Esophagus squamous epithelium (tissue), 5 donors: ENCODE measurements at places on chromosomes 11 and 22.

DNA sequence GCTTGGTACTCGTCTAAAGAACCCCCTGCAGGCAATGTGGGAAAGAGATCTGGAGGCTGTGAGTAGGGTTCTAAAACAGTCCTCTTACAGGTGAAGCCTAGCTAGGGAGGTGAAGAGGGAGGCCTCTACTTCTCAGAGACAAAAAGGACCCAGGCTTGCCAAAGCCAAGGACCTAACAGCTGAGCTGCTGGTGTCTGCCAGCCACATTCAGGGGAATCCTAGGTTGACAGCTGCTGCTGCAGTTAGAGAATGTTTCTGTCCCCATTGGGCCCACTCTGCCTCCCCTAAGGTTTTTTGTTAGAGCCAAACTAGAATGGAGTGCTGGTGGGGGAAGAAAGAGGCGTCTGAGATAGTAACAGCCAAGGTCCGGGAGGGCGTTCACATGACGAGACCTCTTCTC is 26.6 kb upstream of the TLCD5 start:
- H3K36me3 ChIP-seq, result no peaks in the 10 kb centered on the region
- no peak for DNase-seq
- H3K4me3 ChIP-seq, result no peak overlapping the region
- peaks cover 15% of the 10 kb centered on the region for H3K4me1 ChIP-seq
- H3K27me3 ChIP-seq, result no peaks in the 10 kb centered on the region
- H3K27ac ChIP-seq, result no peak overlapping the region

DNA sequence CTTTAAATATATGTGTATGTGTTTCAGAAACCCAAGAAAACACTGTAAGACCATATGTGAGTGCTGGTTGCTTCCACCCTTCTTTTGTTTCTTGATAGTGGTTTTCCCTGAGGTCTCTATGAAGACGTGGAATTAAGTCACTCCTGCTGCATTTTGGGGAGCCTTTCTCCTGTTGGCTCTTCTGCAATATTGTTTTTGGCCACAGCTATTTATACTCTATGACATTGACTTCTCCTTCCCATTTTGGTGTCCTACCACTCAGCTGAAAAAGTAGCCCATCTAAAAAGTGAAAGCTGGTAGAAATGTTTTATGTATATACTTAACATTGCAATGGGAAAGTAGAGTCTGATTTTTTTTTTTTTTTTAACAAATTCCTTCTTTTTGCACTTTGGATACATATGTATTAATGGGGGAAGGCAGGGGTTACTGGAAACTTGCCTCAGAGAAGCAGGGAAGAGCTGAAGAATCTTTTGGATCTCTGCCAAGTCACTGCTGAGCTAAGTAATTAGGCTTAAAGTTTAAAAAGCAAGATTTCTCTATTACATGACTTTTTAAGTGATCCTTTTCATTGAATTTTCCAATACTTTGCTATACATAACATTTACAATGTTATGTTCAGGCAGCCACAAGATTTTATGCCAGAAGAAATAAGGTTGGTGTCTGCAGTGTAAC is 1.8 kb downstream of the TTC17 start:
- no peaks in the 10 kb centered on the region for H3K27me3 ChIP-seq
- H3K4me1 ChIP-seq, result peaks cover 9% of the 10 kb centered on the region

- H3K4me3 ChIP-seq, result no peak overlapping the region
- no peaks in the 10 kb centered on the region for H3K36me3 ChIP-seq
- no peaks in the 10 kb centered on the region for H3K4me1 ChIP-seq
- no peaks in the 10 kb centered on the region for H3K27me3 ChIP-seq
- peak overlapping the region; percentile 44 for H3K27ac ChIP-seq
Observed at GRCh38 chr11:133981156-133981555, 24.4 kb upstream of the IGSF9B start.

DNA sequence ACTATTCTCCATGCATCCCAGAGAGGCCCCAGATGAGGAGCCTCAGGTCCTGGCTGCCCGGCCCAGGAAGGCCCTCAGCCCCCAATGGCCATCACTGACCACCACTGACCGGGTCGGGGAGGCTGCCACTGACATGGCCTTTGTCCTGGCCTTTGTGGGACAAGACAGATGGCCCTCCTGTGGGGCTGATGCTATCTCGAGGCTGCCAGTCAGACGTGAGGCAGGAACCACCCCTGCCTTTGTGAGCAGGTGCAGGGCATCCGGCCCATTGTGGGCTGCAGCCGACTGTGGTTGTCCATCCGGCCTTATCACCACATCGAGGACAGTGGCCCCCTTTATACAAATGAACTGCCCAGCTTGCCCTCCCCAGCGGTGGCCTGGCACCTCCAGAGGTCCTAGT is 5.5 kb downstream of the GP1BB start:
- no peak overlapping the region for H3K4me3 ChIP-seq
- no peaks in the 10 kb centered on the region for H3K27me3 ChIP-seq
- H3K36me3 ChIP-seq, result no peaks in the 10 kb centered on the region
- peaks cover 11% of the 10 kb centered on the region for H3K4me1 ChIP-seq
- no peak overlapping the region for H3K27ac ChIP-seq

- H3K36me3 ChIP-seq, result no peaks in the 10 kb centered on the region
- no peak overlapping the region for H3K4me3 ChIP-seq
- DNase-seq, result no peak
- H3K27me3 ChIP-seq, result no peaks in the 10 kb centered on the region
Observed at GRCh38 chr11:129143335-129143734, 48.8 kb downstream of the ARHGAP32 start.

- peak within 1 kb of the TSS; percentile 47 for H3K4me3 ChIP-seq
- H3K36me3 ChIP-seq, result no peaks in the 10 kb centered on the region
- no peak within 1 kb of the TSS for H3K27ac ChIP-seq
- peaks cover 12% of the 10 kb centered on the region for H3K4me1 ChIP-seq
- DNase-seq, result no peak
Observed at GRCh38 chr11:93330446-93330984, at the start of gene DEUP1. TSS of gene DEUP1 (plus strand) at chr11:93330742. CDS start at chr11:93332260, 1,518 bp downstream.
